ENCODE measurements at places on chromosomes 13 and 19.
A peak's percentile ranks its signal among the peaks of the same experiment; 100 is the strongest.

GRCh38 chr13:43003729-43004128 lies 11.7 kb upstream of the EPSTI1 start:
- no peak for DNase-seq

- no peak for DNase-seq
These were observed 53.3 kb downstream of the RFX2 start for GRCh38 chr19:6056801-6057650.

GRCh38 chr13:93183302-93183701 lies 43.3 kb upstream of the GPC6 start:
- no peak for DNase-seq

DNA sequence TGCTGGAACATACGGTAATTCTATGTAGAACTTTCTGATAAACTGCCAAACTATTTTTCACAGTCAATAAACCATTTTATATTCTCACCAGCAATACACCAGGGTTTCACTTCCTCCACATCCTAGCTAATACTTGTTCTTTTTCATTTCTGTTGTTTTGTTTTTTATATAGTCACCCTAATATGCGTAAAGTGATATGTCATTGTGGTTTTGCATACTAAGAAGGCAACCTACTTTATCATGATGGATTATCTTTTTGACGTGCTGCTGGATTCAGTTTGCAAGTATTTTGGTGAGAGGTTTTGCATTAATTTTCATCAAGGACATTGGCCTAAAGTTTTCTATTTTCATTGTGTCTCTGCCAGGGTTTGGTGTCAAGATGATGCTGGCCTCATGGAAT lies 1384.1 kb downstream of the UQCRFS1 start:
- DNase-seq, result no peak

- no peak for DNase-seq
These were observed 40.1 kb downstream of the SERTM1 start for GRCh38 chr13:36713887-36714286.

DNA sequence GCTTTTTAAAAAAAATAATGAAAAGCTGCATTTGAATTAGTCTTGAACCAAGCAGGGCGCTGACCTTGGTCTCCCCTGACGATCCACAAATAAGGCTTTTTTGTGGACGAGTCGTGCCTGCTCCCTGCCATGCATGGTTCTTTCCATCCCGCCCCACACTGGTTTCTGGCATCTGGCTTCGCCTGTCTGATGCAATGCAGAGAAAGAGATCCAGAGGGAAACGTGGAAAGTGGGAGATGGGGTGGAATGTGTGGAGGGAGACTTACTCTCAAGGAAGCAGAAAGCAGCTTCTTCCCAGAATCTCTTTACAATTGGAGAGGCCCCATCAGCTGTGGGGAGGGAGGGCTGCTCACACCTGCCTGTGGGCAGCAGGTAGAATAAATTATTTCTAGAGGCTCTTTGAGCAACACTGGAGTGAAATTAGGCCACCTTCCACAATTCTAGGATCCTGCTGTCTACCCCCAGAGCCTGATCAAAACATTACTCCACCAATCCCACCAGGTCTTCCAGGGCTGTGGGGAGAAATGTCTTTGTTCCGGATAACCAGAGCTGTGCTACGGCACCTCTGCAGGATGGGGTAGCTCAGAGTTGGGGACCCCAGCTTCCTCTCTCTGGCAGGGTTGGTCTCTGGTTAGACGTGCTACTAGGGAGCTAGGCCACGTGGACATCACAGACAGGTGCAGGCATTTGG lies 183.5 kb downstream of the UQCRFS1 start:
- no peak for DNase-seq

DNA sequence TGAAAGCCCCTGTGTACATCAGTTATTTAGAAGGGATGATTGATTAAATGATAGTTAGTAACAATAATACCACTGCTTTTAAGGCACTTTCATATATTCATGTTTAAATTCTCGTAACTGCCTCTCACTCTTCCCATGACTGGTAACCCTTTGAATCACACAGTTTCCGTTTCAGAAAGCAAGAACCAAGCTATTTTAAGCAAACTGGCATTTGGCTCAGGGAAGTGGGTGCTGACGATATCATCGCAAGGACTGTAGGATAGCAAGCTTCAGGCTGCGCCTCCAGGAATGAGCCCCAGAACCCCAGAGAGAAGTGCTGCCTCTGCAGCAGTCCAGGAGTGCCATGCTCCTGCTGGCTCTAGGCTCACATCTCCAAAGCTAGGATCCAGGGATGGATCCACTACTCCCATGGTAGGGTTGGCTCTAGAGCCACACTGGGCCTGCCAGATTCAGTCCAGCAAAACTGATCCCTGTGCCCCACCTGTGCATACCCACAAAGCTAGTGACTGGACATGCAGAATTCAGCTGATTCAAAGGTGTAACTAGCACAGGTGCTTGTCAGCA lies 313.5 kb downstream of the SLC7A1 start:
- no peak for DNase-seq

DNA sequence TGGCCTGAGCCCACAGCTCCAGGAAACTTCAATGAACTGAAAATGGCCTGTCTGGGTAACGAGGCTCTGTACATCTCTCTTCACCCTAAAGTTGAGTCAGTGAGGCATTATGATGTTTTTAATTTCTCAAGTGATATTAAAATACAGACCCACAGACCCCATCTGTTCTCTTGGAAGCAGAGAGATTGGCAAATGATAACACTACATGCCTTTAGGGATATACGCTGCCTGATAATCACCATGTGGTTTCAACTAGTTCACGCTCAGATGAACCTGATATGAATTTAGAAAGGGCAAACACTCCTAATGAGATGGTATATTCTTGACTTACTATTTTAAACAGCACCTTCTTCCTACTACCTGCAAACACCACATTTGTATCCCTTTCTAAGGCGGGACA lies 127.5 kb downstream of the RFC3 start:
- DNase-seq, result no peak

DNA sequence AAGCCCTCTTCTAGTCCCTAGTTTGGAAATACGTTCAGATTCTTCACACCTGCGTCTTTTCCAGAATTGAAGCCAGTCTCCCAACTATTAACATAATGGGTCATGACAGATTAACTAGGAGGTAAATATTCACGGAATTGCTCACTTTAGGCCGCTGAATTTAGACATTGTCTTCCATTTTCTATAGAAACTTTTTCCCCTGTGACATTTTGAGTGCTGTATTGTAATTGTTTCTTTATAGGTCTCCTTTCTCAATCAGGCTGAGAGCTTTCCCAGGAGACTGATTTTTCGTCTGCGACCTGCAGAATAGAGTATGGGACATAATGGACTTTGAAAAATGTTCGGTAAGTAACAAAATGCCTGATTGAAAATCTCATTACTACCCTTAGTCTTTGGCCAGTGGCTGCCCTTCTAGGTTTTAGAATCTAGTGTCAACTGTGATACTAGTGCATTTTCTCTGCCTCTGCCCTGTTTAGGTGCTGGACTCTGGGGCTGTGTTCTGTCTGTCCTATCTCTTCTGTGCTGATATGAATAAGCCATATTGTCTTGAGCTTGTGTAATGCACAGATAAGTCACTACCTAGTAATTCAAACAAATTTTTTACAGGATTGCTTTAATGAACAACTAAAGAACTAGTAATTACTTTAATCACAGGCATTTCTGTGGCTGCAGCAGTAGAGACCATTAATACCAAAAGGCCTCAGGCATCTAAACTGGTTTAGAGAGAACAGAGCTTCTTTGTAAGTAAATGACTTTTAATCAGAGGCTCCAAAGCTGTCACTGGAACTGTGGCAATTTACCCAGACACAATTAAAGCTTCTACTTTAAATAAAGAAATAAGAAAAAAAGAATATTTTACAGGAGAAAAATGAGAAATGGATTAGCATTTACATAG lies 122.4 kb upstream of the FREM2 start:
- no peak for DNase-seq

DNA sequence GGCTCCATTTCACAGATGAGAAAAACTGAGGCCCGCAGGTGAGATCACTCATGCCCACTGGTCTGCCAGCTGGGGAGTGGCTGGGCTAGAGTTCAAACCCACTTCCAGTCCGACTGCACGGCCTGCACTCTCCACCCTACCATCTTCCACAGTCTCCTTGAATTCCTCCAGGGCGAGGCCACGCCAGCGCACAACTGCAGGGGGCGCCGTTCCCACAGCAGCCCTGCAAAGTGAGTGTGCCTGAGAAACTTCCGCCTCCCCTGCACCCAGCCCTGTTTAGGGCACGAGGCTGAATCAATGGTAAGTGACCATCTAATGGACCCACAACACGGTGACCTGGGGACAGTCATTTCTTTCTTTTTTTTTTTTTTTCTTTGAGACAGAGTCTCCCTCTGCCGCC lies 829 bp upstream of the ATCAY start:
- DNase-seq, result no peak

DNA sequence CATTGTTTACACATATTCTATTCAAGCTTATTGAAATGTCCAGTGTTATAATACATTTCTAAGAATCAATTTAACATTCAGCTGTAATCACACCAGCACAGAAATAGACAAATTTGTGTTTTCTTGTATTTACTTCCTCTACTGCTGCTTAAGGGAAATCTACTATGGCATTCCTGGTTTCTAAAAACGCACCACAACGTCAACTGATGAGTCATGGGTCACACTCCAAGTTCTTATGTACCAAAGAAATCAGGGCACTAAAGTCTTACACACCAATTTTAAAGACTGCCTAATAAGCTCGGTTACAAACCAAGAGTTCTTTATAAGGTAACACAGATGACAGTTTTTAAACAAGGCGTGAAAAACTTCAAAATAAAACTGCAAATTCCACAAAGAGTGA lies 13.2 kb downstream of the LNX2 start:
- no peak for DNase-seq

GRCh38 chr19:34082289-34083077 lies 89.8 kb upstream of the LSM14A start:
- DNase-seq, result no peak

DNA sequence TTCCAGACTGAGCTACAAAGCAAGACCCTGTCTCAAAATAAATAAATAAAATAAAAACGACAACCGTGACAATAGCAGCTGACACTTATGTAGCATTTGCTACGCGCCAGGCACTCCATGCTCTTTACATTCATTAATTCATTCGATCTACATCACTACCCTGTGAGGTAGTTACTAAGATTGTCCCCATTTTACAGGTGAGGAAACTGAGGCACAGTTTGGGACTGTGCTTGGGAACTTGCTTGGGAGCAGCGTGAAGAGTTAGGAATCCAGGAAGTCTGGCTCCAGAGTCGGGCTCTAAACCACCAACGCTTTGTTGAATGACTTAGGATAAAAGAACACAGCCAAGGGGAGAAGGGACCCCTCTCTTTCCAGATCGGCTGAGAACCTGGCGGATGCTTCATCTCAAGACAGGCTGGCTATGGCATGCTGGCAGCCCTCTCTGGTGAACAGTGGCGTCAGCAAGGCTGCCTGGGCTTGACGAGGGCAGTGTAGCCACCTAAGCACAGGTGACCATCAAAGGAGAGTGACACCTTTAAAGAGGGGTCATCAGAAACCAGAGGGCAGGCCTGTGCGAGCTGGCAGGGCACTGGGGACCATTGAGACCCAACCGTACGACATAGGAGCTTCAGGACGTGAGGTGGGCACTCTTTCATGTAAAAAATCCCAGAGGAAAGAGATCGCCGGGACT lies 591 bp downstream of the DOHH start:
- DNase-seq, result no peak

DNA sequence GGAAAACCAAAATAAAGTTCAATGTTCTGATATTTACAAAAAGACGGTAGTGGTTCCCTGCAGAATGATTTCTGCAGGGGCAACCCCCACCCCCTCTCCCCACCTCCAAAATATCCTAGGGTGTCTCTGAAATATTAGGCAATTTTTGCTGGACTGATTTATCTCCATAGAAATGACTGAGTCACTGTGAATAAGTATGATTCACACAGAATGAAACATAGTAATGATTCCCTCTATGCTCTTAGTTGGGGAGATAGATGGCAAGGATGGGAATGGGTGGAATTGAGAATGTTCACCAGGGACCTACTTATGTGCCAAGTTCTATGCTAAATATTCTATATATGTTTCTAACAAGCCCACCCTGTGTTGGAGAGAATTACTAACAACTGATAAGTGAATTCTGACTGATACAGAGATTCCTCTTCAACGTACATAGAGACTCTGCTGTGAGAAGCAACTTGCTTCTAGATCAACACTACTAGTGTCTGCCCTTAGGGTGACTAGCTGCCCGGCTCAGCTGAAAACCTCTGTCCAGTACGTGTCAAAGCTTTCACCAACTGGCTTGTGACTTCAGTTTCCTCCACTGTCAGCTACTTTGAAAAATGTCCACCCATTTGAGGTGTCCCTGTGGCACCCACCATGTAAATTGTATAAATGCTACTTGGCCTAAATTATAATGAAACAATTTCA lies 38.4 kb upstream of the RAP2A start:
- no peak for DNase-seq

- peak; percentile 41 for DNase-seq
These were observed 539 bp downstream of the PLD3 start for GRCh38 chr19:40348961-40349507.

- DNase-seq, result no peak
These were observed 3.2 kb downstream of the ZNF441 start for GRCh38 chr19:11769995-11770394.

DNA sequence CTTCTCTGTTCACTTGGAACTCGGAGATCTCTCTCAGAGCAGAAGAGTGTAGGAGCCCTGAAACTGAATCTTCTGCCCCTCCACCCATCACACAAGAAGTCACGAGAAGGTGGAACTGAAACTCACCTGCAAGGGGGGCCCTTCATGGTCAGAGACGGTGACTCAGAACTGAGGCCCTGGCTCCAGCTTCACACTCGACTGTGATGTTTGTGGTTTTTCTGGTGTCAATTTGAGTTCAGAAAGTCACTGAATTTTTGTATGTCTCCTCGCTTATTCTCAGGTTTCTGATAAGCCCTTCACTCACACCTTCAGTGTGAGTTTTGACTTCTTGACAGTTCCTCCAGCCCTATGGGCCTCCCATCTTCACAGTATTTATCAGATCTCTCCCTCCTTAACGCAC lies 23.1 kb downstream of the SIGLEC5 start:
- DNase-seq, result no peak

- no peak for DNase-seq
These were observed 333.4 kb downstream of the ITGBL1 start for GRCh38 chr13:101785858-101786257.

GRCh38 chr19:20162821-20163220 lies 4.2 kb upstream of the ZNF486 start:
- peak; percentile 8 for DNase-seq

DNA sequence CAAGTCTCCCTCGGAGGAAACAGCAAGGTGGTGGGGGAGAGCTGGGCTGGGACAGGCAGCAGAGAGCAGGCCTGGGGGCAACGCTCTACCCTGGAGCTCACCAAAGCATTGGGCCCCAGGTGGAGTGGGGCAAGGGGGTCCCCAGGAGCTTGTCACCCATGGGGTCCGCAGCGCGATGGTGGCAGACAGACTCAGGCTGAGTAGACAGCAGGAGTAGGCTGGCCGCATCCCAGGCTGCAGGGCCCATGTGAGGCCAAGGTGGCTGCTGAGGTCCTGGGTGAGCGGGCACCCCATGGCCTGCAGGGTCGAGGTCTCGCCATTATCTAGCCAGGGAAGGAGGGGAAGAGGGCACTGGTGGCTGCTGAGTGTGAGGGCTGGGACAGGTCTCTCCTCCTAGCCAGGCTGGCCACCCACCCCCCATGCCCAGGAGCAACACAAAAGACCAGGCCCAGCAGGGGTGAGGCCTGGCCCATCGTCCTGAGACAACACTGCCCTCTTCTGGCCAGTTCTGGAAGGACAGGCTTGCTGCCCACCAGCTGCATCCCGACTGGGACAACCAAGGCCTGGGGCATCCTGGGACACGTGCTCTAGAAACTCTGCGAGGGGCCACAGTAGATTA lies 33.1 kb downstream of the CEBPG start:
- peak; percentile 45 for DNase-seq
